ENCODE measurements at places on chromosomes 5 and 9.

DNA sequence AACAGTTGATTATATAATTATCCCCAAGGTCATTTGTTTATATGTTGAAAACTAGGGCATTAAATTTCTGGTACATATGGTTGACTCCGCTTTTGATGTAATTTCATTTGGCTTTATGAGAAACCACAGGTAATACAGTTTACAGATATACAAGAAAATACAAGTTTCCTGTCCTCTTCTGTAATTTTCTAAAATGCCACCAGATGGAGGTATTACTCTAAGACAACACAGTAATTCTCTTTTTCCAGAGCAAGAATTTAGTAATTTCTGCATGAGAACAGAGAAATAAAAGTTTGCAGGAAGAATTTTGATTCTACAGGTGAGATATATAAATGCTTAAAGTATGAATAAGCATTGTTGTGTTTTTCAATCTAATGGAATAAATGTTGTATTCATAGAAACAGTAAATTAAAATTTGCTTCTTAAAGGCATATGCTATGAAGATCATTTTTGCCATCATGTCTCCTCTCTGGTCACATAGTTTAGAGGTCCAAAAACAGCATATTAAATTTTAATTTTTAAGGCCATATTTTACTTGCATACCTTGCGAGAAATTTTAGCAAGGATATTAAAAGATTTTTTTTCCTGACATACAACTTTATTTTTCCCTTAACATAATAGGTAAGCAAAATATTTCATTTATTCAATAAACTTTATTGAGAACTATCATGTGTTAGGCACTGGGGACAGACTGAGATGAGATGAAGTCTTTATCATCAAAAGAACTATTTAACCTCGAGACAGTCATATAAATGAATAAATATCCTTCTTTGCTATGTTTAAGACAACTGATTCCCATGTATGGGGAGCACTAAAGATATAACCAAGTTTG lies 22.7 kb downstream of the CHD1 start:
- peak; percentile 64 for DNase-seq

GRCh38 chr5:23314827-23315226 lies 192.6 kb upstream of the PRDM9 start:
- DNase-seq = no peak

- no peak for DNase-seq
Measured at GRCh38 chr9:105126226-105126625, 118.2 kb upstream of the SLC44A1 start.

DNA sequence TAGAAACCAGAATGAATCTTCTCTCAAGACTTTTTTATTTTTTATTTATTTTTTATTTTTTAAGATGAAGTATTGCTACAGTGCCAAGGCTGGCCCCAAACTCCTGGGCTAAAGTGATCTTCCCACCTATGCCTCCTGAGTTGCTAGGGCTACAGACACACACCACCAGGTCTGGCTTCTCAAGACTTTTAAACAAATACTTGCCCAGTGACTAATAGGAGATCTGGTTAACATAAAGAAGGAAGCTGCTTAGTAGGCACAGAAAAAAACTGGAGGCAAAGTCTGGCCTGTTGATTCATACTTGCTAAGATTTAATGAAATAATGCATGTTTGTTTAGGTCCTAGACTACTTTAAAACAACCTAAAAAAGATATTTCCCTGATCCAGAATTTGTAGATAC lies 43.8 kb downstream of the SLC38A9 start:
- peak; percentile 95 for DNase-seq

GRCh38 chr5:131279204-131279603 lies 15.4 kb downstream of the CDC42SE2 start:
- no peak for DNase-seq

DNA sequence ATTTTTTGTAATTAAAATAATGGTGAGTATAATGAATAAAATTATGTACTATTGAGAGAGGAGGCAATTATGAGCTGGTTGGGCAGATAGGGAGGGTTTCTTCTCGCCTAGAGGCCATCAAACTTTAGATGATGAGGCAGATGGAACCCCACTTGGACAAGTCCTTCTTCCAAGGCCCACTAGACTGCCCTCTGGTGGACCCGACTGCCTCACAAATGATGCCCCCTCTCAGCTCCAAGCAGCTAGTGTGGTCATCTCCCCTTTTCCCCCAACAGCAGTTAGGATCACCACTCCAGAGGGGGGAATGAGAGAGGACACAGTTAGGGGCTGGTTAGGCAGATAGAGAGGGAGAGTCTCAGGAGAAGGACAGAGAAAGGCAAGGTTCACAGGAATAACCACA lies 348.0 kb upstream of the CDH18 start:
- no peak for DNase-seq

DNA sequence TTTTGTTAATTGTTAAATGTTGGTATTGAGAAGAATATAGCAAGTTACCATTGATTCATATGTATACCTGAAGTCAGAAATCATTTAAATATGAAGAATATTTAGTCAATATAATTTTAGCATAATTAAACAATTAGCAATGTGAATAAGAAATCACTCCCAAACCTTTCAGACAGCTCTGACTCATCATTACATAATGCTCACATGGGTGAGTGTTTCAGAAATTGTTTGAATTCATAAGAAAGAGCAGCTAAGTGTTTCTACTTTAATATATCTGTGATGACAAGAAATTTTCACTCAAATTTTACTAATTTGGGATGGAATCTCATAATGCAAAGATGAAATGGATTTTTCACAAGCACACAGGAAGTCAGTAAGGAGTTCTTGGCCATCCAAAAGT lies 42.0 kb upstream of the CDC42SE2 start:
- peak; percentile 39 for DNase-seq
